AG20443 (cell line): ENCODE measurements at places on chromosomes 16 and 17.
A peak's percentile ranks its signal among the peaks of the same experiment; 100 is the strongest.

DNA sequence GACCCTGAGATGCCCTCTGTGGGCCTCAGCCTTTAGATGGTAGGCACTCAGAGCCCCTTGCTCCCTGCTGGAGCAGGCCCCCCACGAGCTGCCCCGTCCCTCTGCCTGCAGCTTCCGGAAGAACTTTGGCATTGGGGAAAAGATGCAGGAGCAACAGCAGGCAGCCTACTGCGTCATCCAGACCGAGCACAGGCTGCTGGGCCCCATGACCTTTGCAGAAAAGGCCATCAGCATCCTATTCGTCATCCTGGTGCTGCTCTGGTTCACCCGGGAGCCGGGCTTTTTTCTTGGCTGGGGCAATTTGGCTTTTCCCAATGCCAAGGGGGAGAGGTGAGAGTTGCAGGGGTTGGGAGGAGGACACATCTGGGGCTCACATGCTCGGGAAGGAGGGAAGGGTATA, 12.7 kb upstream of the FOXN1 start:
- peak; percentile 49 for DNase-seq

- no peak for DNase-seq
These were observed 114.0 kb downstream of the PRKCB start for GRCh38 chr16:23949630-23950290.

GRCh38 chr16:74472010-74472409, 50.7 kb upstream of the CLEC18B start:
- DNase-seq, result no peak

DNA sequence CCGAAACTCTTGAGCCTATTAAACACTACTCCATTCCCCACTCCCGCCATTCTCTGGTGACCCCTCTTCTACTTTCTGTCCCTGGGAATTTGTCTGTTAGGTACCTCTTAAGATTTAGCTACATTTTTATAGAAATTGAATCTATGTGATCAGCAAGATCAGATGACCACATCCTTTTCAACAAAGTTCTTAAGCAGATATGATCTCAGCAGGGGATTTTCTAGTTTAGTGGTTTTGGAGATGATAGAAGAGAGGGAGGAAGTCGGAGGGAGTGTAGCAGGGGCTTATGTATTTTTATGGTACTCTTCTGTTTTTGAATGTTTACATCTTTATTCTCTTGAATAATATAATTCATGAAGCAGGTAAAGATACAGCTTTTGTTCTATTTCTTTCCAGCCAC, 40.8 kb downstream of the RPA1 start:
- DNase-seq, result no peak

- DNase-seq, result peak; percentile 12
These were observed 125.4 kb downstream of the MAP2K6 start for GRCh38 chr17:69539781-69540319.

- DNase-seq, result peak; percentile 77
These were observed 17.1 kb upstream of the C17orf113 start for GRCh38 chr17:42067371-42068091.

DNA sequence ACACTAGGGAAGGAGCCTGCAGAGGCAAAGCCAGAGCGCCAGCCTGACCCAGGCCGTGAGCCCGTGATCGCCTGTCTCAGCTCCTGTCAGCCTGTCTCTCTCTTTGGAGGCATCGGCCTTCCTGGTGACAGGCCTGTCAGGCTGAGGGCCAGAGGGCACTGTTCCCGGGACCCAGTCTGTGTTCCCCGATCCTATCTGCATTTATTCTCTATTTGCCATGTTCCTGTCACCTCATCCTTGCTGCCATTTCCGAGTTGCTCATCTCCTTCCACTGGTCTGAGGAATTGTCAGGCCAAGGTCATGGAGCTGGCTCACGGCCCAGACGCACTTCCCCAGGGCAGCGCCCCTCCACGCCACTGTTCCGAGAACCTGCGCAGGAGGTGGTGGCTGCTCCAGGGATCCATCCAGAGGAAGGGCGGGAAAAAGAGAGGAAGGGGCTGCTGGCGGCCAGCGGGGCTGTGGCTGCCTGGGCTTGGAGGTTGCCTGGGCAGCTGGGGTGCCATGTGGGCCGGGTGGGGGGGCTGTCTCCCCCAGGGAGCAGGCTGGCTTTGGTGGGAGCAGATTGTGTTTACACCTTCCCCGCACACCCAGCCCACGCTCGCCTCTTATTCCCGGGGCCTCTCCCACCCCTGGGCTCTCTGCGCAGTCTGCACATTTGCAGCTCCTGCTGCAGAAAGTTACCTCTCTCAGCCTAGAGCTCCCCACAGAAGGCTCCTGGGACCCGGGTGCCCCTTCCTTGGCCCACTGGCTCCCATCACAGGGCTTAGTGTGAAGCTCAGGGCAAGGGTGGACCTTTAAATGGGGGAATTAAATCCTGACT, 4.9 kb downstream of the PRCD start:
- DNase-seq, result no peak

DNA sequence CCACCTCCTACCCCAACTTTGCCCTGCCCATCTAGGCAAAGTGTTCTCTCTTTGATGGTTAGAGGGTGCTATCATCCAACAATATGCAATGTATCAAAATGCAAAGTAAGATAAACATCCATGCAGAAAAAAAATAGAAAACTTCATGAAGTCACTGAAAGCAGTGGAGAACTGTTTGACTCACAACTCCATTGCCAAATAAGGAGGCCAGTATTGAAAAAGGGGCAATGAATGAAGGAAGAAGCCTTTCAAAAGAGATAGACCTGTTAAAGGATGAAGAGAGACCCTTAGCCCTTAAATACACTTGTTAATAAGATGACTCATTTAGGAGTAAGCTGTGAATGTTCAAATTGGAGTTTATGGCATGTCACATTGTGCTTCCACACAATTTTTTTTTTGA, 13.0 kb downstream of the FA2H start:
- no peak for DNase-seq

DNA sequence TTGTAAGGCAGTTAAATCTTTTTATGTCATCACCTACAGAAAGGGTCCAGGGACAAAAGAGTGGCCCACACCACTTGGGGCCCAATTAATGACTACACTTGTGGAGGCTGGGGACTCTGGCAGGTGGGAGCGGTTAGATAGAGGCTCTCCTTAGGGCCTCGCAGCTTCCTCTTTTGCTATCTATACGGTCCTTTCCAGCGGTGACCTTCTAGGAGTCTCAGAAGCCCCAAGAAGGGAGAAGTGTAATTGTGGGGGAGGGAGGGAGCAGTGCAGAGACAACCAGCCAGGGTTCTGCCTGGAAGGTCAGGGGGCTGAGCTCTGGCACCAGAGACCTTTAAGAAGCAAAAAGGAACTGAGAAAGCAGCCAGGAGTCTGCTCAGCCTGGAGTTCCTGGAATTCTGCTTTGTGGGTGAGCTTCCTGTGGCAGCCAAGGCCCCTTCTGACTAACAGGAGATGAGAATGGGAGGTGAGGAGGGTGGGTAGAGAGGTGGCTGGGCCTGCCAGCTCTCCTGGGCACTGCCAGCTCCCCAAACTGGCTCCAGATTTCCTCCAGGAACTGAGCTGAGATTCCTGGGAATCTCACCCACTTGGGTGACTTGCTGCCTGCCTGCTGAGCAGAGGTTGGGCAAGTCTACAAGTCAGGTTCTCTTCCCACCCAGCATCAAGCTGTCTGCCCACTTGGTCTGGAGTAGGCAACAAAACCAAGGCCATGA, 16.3 kb upstream of the MAP3K14 start:
- DNase-seq, result peak; percentile 32

DNA sequence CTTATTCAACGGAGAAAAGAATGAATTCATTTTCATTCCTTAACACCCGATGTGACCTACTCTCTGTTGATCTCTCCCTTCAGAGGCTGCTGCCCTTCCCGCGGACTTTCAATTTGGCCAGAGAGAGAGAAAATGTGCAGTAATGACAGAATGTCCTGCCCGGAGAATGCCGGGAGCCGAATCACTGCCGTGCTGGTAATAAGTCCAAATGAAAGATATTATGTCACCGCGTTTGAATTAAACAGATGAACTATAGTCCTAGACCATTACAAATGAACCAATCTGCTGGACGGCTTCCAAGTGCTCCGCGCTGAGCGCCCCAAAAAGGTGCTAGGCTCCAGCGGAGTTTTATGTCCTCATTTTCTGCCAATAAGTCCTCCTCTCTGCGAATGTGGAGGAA, 14.7 kb upstream of the C16orf82 start:
- DNase-seq, result no peak

DNA sequence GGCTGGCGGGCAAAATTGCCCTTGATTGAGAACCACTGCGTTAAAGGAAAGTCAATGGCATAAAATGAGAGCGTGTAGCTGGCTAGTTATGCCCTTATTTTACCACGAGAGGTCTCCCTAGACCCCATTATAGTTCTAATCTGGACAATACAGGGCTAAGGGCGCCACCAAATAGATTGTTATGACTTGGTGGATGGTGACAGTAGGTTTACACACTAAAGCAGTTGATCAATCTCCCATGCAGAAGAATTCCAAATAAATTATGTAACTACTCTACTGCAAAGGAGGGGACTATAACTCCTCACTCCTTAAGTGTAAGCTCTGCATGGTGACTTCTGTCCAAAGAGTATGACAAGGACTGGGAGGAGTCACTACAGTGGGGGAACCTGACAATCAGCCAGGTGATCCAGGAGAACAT, 20.4 kb upstream of the YPEL2 start:
- DNase-seq, result peak; percentile 71

- no peak for DNase-seq
These were observed 2.3 kb downstream of the ALYREF start for GRCh38 chr17:81888988-81889595.

- no peak for DNase-seq
These were observed 2.5 kb downstream of the MSRB1 start for GRCh38 chr16:1940273-1941161.
